ENCODE measurements at places on chromosomes 16 and 17.

DNA sequence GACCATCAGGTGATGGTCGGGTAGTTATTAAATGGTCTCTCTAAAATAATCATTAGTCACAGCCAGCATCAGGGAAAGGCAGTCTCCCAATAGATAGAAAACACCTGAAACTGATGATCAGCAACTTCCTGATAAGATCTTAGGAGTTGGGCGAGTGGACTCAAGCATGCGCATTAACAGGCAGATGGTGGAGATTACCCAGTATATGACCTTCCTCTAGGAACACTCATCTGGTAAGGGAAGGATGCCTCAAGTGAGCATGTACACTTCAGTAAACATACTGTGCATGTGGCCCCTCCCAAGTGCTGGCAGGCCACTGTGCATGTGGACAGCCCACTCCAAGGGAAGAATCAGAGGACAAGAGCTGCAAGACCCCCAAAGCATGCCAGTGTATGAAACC lies 105.9 kb downstream of the ABCC12 start:
- no peak for DNase-seq

- no peak for DNase-seq
Observed at GRCh38 chr17:21535686-21536375, 156.5 kb upstream of the KCNJ18 start.

DNA sequence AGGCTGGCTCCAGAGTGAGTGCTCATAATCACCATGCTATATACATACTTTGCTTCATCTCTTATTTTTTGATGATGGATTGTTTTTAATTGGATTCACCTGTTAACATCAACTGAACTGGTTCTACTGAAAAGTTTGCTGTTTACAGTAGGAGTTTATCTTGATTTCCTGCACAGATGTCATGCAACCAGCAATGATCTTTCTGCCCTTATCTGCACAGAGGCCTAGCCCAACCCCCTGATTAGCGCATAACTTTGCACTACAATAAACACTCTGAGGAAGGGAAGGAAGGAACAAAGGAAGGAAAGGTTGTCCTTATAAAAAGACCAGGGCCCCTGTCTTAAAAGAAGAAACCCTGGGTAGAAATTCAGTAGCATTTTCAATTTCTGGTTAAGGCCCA lies 152.9 kb downstream of the RGS9 start:
- no peak for DNase-seq

DNA sequence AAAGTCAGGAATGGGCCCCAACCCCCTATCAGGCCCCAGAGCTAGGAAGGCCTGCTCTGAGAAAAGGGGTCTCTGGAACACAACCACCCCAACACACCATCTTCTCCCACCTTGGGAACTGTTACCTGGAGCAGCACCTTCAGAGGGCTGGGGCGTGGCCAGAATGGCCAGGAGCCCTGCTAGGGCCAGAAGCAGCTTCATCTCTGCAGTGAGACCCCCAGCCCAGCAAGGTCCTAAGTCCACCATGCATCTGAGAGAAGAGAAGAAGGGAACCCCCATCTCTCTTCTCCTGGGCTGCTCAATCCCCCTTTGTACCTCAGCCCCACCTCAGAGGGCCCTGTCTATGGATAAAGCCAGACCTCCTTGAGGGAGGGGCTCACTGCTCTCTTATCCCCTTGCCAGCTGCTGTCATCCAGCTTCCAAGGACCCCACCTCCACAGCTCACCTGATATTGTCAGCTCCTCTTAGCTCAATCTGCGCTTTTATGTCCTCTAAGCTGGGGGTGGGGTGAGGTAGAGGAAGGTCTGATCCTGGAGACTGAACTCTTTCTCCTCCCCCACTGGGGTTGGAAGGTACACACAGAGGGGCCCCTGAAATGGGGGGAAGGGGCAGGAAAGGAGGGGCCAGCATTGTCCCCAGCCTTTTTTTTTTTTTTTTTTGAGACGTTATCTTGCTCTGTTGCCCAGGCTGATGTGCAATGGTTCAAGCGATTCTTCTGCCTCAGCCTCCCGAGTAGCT lies at the start of gene MPO:
TSS of gene MPO (minus strand) at position 456 of the 738 bp plus-strand sequence. CDS start at position 279, 177 bp downstream.
- no peak for DNase-seq

GRCh38 chr16:57801098-57801808 lies 1.0 kb downstream of the KIFC3 start:
- no peak for DNase-seq

DNA sequence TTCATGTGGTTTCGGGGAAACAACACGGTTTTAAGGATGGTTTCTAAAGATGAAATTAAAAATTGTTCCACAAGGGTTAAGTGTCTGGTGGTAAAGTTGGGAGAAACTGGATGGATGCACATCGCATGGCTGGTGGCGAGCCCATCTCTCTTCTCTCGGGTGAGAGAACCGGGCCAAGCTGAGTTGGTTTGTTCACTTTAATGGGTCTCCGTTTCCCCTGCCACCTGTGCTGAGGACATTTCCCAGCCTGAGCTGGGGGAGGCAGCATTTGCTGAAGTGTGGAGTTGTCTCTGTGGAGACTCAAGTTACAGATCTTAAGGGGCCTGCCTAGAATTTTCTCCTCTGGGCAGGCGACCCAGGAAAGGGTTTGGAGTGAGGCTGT lies 7.9 kb downstream of the FUS start:
- DNase-seq = no peak

GRCh38 chr16:11203111-11203623 lies 52.8 kb downstream of the SOCS1 start:
- DNase-seq = no peak

- DNase-seq = no peak
Observed at GRCh38 chr17:278676-279059, 73.9 kb downstream of the RPH3AL start.

DNA sequence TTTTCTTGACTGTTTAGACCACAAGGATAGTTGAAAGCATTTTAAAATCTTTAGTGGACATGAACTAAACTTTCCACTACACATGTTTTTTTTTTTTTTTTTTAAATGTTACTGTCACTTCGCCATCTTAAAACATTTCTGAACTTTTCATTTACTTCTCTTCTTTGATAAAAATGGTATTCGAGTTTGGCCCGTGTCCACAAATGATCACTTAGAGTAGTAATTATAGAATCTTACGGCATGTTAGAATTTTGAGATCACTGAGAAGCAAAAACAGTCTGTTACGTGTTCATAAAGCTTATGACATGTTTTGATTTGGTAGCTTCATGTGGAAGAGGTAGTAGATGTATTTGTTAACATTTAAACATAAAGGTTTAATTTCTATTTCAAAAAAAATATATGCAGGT lies 1.1 kb downstream of the NSRP1 start:
- DNase-seq = no peak

DNA sequence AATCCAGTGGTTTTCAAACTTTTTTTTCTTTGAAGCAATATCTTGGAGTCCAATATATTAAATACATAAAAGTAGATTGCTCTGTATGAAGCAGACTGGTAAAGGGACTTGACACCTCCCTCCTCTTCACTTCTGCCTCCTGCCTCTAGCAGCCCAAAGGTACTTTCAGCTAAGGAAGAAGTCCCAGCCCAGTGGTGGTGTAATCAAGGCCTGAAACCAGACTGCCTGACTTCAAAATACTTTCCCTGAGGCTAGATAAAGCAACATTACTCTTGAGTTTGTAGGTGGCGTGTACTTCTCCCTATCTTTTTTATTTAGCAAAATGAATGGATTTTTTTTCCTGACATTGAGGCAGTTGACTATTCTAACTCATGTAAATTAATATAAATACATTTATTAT lies 122.4 kb upstream of the TMEM97 start:
- no peak for DNase-seq

DNA sequence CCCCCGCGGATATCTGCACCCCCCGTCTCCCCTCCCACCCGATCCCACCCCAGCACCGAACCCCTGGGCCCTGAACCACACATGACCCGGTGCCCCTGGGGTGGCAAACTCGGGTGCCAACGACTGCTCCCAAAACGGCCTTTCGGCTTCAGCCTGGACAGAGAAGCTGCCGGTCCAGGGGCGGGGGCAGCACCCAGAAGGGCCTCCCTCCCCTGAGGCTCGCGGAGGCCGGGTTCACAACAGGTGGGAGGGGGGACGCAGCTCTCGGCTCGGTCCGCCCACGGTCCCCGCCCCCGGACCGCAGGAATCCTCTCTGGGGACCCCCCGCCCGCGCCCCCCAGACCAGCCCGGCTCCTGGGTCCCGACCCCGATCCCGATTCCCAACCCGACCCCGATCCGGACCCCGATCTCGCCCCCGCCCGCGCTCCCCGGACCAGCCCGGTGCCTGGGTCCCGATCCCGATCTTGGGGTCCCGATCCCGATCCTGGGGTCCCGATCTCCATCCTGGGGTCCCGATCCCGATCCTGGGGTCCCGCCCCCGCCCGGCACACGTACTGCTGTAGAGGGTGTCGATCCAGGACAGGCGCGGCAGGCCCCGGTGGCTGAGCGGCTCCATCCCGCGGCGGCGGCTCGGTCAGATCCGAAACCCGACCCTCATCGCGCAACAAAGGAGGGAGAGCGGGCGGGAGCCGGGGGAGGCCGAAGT lies 516 bp downstream of the ABR start:
- no peak for DNase-seq

DNA sequence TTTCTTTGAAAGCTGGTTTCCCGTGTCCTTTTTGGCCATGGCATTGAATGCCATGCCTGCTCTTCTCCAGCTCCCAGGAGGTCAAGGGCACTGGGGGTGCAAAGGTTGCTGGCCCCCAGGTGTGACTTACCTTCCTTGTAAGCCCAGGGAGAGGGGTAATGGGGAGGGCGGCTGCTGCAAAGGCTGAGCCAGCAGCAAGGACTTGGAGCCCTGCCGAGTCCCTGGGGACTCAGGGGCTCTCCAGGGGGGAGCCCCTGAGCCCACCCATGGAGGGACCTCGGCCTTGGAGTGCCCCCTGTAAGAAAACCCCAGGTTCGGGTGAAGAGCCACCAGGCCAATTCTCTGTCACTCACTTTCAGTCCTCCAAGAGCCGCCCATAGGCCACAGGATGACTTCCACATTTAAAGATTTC lies 5.9 kb upstream of the CCL22 start:
- no peak for DNase-seq

DNA sequence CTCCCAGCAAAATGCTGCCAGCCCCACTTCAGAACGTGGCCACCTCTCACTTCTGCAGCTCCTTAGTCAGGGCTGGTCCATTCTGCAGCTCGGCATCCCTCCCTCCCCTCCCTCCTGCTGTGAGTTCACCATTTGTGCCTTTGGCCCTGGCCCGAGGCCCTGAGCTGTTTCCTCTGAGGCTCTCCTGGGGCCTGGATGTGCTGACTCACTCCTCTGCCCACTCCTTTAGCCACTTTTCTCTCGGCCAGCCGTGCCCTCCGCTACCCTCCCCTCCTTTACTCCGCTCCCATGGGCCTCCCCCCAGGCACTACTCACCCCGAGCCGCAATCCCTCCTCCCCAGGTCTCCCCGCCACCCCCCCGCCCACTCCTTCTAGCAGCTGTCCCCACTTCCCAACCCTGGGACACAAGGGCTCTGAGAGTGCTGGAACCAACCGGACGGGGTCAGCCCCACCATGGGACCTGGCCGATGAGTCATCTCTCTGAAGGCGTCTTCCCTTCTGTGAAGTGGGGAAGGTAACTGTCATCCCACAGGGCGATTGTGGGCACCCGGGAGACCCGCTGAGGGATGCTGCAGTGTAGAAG lies 11.5 kb downstream of the KCNG4 start:
- peak; percentile 30 for DNase-seq

- DNase-seq = no peak
Observed at GRCh38 chr16:20833086-20833485, 26.8 kb downstream of the REXO5 start.

GRCh38 chr17:28574526-28574925 lies 2.2 kb downstream of the ALDOC start:
- DNase-seq = no peak

- DNase-seq = no peak
Observed at GRCh38 chr16:55144651-55145050, 179.4 kb upstream of the IRX6 start.

DNA sequence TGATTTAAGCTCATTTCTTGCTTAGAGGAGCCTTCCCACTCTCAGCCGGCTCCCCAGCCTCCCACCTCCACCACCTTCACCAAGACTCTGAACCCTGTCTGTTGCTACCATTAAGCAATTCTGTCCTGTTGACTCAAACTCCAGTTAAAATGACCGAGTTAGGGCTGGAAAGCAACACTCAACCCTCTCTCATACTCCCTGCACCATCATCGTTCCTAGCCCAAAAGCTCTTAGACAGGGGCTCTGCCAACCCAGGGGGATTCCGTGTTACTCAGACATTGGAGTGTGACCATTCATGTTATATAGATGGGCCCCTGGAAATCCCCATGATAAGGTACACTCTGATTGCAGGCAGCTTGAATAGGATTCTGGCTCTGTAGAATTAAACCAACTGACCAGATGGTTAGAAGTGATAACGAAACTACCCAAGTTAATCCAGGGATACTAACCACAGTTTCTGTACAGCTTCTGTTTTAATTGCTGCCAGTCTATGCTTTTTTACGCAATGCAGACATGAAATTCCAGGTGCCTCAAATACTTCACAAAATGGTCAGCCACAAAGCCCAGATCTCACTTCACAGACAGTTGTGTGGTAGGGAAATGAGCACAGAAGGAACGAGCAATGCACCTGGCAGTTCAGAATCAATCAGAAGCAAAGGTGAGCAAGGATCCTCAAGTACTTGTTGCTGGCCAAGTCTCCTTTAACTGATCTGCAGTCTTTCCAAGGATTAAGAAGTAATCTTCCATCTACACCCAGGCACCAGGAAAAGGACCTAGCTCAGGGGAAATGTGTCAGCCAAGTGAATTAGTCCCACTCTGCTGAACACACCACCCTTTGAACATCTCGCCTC lies 2.1 kb downstream of the SSTR2 start:
- no peak for DNase-seq

GRCh38 chr17:42563543-42563942 lies 1.6 kb downstream of the COASY start:
- no peak for DNase-seq

GRCh38 chr17:66443166-66443565 lies 140.8 kb downstream of the PRKCA start:
- no peak for DNase-seq

- peak; percentile 33 for DNase-seq
Observed at GRCh38 chr17:69669441-69670178, 255.1 kb downstream of the MAP2K6 start.

DNA sequence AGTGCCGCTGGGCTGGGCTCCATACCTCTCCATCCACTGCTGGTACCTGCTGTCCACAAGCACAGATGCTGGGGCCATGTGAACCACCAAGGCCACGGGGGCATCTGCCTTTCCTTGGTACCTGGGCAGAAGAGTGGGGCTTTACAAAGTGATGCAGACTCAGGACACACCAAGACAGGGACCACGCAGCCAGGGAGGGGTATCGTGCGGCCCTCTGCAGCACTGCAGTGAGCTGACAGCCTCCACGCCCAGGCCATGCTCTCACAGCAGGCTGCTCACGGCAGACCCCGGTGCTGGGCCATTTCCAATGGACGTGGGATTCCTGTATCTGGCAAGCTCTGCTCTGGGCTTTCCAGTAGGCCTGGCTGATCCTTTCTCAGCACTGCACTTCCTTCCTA lies 14.4 kb downstream of the ELAC2 start:
- DNase-seq = no peak

DNA sequence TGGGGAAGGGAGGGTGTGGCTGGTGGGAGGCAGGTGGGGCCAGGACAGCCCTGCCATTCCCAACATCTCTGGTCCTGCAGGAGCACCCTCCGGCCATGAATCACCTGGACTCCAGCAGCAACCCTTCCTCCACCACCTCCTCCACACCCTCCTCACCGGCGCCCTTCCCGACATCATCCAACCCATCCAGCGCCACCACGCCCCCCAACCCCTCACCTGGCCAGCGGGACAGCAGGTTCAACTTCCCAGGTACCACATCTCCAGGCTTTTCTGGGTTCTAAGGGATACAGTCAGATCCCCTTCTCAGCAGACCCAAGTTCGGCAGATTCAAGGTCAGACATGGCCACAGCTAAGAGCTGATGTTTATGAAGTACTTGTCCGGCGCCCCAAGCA lies 33.8 kb upstream of the LGALS9 start:
- no peak for DNase-seq

GRCh38 chr16:35398180-35398579 lies 1938.8 kb downstream of the TP53TG3F start:
- no peak for DNase-seq

Data from DMS 273 treated with DMSO at 0.1 percent for 48 hours (cell line).